Fibroblast of skin of right quadriceps (primary cell): ENCODE measurements at places on chromosomes 2 and 18.

DNA sequence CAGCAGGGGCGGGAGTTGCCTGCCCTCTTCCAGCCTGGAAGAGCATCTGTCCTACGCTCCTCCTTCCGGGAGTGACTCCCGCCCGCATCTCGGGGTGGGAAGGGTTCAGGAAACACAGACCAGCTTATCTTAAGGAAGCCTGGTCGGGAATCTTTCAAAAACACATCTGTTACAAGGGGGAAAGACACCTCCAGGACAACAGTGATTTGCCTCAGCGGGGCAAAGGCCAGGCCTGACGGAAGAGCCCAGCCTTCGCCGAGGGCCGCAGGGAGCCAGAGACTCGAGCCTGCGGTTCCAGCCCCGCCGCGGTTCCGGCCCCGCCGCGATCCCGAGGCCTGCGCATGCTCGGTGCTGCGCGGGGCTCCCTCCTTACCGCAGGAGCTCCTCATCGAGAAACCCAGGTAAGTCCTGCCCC, 38.1 kb upstream of the TGIF1 start:
- DNase-seq, result no peak

DNA sequence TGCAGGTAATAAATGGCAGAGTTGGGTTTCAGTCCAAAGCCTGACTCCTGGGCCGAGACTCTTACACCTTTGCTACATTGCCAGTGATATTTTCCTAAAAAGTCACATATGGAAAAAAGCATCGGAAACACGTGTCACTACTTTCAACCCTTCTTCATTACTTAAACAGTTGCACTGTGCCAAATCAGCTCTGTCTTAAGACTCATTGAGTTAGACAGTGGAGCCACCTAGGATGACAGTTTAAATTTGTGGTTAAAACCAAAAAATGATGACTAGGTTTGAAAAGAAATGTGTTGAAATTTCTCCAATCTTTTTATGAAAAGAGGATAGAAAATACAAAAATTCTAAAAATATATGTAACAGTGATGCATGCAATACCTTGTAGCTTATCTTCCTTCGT, 97.5 kb downstream of the TMEM247 start:
- no peak for DNase-seq

DNA sequence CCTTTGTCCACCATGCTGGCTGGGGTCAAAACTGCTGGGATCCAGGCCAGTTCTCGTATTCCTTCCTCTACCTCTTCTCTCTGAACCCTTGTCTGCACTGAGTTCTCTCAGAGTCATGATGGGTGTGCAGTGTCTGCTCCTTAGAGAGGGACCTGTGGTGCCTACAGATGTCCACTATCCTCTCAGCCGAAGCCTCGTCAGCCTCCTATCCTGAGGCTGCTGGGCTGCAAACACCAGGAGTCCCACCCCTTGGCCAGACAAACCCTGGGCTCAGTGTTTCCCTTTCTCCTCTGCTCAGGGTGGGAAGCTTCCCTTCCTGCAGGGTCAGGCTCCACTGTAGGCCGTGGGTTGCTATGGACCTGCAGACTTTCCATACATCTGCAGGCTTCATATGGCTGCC, 2.3 kb downstream of the INPP5D start:
- DNase-seq, result no peak

- no peak for DNase-seq
Measured at GRCh38 chr2:1571477-1572417, 158.5 kb downstream of the TPO start.

GRCh38 chr18:36366994-36367839, 69.7 kb downstream of the FHOD3 start:
- DNase-seq, result no peak

- DNase-seq, result peak; percentile 49
Measured at GRCh38 chr2:64018701-64019082, 536 bp downstream of the VPS54 start.

DNA sequence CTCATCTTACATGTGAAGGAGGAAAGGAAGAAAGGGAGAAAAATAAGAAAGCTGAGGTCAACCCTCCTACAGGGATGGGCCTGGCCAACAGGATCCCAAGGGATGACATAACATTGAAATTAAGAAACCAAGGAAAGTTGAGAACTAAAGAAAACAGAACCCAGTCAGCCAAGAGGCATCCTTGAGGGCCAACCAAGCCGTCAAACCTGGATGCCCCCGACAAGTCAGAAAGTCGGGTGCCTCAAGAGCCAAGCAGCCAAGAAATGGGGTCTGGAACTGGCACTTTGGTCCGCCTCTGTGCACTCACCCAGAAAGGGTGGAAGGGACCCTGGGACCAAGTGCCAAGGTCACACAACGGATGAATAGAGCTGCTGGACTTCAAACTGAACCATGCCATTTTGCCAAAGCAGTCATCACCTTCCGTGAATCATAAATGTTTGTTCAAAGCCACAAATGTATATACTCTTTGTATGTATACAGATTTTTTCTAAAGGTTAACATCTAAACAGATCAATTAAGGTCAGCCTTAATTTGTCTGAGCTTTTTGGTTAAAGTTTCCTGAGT, 27.0 kb upstream of the PTPN4 start:
- DNase-seq, result no peak

DNA sequence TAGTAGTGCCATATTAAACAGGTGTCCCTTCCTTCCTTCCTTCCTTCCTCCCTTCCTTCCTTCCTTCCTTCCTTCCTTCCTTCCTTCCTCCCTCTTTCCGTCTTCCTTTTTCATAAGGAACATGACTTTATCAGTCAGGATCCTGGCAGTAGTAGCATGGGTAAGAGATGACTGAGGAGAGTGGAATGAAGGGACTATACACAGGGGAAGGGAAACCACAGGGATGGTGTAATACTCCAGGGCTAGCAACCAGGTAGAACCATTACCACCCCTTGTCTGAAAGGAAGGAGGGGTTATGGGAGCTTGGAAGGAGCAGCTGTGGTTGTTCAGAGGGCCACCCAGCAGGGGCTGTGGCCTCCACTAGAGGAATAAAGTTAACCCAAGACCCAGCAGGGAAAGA, 23.2 kb upstream of the KDM3A start:
- peak; percentile 14 for DNase-seq

GRCh38 chr18:58175122-58175785, 131.2 kb downstream of the NEDD4L start:
- DNase-seq, result no peak

GRCh38 chr2:163675388-163675787, 60.4 kb downstream of the FIGN start:
- DNase-seq, result no peak

- DNase-seq, result no peak
Measured at GRCh38 chr2:240453461-240454105, 18.1 kb downstream of the GPC1 start.

- DNase-seq, result no peak
Measured at GRCh38 chr2:109254174-109254904, 125.3 kb downstream of the SH3RF3 start.

DNA sequence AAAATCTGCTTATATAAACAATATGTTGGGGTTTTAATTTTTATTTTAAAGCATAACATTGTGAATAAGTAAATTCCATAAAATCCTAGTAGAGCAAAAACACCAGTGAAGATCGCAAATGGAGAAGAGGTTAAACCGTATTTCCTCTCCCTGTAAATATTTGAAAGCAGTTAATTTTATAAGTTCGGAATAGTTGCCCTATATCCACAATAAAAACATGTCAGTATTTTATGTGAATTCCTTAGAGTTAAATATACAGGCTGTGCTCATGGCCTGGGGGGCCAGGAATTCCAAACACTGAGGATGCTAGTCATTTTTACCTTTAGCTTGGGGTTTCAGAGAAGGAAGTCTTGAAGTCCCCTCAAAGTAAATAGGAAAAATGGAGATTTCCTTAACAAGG, 135.0 kb downstream of the FIGN start:
- DNase-seq, result peak; percentile 54

DNA sequence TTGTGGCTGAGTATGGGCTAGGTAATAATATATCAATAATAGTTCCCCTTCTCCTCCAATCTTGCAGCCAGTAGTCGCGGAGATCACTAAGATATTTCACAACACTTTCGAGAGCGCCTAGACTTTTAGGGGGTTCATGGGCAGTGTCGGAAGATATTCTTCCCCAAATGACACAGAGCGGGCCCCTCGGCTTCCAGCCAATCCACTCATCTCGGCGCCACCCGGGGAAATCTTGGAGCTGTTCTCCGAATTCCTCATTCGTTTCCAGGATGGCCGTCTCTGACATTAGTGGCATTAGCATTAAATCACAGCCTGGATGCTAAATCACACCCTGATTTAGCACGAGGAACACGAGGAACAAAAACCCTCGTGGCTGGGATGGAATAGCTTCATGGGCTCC, 437.7 kb downstream of the ZNF516 start:
- DNase-seq, result no peak

GRCh38 chr2:55107436-55107835, 57.2 kb upstream of the RTN4 start:
- peak; percentile 60 for DNase-seq

DNA sequence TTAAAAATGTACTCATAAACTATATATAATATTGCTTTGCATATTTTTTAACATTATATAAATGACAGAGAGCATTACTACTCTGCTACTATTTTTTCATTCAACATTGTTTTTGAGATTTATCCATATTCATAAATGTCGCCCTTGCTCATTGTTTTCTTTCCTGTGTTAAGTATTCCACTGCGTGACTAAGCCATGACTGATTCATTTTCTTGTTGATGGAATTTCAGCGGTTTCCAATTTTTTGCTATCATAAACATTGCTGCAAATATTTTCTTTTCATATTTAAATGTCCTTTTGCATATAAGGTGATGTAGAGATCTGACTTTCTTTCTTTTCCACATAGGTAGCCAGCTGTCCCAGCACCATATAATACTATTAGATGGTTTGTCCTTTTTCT, 57.6 kb downstream of the SFXN5 start:
- peak; percentile 15 for DNase-seq

DNA sequence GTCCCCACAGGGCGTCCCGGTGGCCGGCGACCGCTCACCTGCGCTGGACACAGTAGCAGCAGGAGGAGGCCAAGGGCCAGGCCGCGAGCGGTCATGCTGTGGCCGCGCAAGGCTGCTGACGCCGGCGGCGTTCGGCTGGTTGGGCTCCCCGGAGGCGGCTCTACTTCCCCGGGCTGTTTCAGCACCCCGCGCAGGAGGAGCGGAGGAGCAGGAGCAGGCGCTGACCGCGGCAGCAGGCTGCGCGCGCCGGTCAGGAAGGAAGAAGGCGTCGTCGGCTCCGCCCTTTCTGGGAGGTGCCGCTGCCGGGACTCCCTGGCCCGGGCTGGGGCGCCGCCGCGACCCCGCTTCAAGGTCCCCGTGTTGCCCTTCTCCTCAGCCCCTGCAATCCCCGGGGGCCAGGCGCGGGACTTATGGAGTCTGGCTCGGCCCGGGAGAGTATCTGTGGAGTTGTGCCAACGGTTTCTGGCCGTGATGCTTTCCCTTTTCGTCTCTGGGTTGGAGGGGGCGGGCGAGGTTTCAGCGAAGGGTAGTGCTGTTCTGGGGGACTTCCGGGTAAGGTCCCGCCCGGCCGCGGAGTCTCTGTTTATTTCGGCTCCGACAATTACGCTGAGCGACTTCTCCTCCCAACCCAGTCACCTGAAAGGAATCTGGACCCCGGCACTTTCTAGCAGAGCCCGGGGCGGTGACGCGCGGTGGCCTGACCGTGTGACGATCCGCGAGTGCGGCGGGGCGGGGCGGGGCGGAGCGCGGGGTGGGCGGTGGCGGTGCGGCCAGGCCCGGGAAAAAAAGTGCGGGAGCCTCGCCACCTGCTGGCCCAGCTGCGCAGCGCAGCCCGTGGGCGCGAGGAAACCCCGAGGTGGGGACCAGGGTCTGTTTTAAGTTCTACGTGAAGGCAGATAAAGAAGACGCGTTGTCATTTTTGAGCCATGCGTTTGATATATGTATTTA, at the start of gene NPC1:
Gene NPC1 (minus strand): TSS at position 258 of the 948 bp plus-strand sequence. CDS start 163 bp downstream, at position 95.
- peak; percentile 96 for DNase-seq

DNA sequence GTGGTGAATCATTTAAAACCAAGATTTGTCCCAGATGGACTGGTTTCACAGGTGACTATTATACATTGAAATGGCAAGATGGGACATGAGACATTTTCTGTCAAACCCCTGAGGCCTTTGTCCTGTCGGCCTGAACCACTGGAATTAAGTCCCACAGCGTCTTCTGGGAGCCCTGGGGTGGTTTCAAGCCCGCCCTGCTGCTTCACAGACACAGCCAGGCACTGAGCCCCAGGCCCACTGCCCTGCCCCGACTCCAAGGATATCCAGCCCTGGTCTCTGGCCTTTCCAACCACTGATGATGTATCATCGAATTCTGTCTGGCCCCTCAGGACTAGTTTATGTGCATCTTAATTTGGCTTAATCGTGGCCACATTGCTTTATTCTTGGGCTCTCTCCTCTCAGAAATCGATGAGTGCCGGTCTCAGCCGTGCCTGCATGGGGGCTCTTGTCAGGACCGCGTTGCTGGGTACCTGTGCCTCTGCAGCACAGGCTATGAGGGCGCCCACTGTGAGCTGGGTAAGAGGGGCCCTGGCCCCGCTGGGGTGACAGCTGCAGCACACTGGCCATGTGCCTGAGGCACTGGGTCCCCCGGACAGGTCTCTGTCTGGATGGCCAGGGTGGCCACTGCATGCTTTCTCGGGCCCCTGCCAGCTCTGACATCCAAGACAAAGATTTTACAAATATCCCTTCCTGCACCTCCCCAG, 39.5 kb downstream of the MTERF4 start:
- DNase-seq, result no peak

GRCh38 chr18:36095936-36096519, 28.7 kb upstream of the RPRD1A start:
- DNase-seq, result peak; percentile 64

DNA sequence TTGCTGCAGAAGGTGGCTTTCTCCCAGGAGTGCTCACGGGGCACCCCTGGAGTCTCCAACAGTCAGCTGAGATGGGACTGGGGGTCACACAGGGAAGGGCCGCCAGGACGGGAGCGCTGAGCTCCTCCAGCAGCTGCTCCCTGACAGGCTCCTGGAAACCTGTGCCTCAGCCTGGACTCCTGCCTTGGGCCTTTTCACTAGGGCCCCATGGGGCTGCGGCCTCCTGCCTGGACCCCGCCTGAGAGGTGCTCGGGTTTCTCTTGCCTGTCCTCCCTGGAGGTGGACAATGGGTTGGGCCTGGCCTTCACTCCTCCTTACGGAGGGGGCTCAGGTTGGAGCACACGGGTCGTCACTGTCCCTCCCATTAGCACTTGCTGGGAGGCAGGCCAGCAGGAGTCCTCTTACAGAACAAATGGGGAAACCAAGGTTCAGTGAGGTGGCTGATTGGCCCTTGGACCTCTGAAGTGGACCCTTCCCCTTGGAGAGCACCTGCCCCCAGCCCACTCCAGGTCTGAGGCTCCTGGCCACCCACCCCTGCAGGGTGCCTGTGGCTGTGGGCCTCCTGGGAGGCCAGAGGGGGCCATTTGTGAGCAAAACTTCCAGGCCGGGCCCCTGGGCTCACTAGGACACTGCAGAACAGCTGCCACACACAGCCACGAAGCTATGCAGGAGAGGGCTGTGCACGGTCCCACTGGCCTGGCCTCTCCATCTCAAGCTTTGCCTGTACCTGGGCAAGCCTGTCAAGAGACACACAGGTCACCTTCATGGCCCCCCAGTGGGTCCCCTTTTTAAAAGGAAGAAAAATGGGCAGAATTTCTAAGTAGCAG, 57.1 kb upstream of the ODC1 start:
- no peak for DNase-seq

DNA sequence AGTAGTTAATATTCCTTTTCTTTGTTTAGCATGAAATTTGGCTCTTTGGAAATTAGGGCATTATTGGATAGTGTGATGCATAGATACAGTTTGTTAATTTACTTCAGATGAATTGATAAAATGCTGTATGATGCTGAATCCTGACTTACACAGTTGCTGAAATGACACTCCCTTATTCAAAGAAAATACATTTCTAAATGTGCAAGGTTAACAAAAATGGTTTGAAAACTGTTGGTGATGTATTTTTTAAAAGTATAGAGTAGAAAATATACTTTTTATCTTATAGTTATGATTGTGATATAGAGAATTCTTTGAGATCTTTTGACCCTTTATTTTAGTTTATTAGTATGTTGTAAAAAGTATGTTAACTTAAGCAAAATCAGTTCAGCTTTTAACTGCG, 27.8 kb downstream of the VAPA start:
- DNase-seq, result no peak
